ENCODE measurements at places on chromosomes 13 and 19.

- peak; percentile 76 for DNase-seq
Observed at GRCh38 chr19:11339254-11340098, at the start of gene RAB3D. RAB3D (minus strand) TSS chr19:11339657; CDS start chr19:11337399, 2,258 bp downstream.

DNA sequence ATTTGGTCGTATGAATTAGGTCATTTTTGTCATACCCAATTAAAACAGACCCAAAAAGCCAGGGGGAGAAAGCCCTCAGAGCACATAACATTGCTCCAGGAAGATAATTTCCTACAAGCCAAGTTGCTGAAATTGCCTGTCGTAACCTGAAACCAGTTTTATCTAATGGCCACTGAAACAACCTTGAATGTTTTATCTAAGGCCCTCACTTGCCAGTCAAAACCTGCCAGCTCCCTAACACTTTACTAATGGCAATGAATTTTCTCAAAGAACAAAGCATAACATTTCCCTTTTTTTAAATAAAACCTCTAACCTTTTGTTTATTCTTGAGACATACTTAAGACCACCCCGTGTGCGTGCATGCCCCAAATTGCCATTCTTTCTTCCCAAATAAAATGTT lies 496.2 kb upstream of the KLHL1 start:
- no peak for DNase-seq

- no peak for DNase-seq
Observed at GRCh38 chr13:81133066-81133465, 792.1 kb upstream of the SPRY2 start.

- DNase-seq: no peak
Observed at GRCh38 chr13:109101550-109102144, 472.2 kb downstream of the MYO16 start.

DNA sequence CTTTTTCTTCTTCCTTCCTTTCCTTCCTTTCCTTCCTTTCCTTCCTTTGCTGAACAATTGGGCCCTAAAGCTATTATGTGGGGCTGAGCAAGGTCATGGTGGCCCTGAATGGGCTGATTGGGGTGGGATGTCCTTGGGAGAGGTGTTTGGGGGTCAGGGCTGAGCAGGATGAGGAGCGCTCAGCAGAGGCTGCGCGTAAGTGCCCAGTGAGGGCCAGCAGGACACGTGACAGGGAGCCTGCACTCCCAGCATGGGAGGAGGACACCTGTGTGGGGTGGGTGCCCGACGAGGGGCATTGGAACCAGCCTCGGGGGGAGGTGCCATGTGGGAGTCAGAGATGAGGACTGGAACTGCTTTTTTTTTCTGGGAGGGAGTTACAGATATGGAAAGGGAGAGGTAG lies 5.4 kb upstream of the LGALS7 start:
- no peak for DNase-seq

Measured in AML-193 (cell line).